ENCODE measurements at places on chromosomes 5 and 9.

DNA sequence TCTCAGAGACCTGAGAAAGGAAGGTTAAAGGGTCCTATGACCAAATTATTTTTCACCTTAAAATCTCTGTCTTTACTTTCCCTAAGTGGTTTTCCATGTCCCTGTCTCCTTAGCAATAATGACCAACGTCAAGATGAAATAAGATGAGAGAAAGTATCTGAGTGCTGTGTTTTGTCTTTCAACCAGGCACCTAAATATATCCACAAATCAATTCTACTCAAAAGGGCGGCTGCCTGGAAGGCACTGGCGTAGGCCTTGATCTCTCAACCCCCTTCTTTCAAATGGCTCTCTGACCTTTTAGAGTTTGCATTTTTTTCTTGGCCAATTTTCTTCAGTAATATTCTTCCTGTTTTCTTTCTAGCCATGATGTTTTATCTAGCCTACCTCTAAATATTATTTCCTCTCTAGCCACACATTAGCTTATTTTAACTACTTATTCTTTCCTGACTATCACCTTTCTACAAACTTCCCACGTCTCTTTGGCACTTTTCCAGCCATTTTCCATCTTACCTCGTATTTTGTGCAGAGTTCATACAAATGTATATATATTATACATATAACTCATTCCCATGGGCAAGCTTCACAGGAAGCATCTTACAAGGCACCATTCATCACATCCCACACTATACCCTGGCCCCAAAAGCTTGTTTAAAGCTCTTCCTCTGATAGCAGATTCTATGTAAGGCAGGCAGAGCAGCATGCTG lies 204.5 kb downstream of the SNX18 start:
- DNase-seq: no peak

DNA sequence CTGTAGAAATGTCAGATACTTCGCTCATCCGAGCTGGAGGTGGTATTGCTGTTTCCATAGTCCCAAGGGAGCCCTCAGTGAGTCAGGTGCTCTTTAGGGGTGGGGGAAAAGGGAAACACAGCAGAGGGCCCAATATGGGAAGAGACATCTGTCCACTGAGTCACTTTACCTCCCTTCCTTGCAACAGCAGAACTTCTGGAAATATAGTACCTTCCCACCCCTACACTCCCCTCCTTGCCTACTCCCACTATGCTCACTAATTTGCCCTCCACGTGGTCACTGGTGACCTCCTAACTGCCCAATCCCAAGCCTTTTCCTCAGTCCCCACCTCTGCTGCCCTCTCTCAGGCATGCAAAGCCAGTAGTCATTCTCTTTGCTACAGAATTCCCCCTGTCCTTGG lies 1.9 kb downstream of the HK3 start:
- no peak for DNase-seq

DNA sequence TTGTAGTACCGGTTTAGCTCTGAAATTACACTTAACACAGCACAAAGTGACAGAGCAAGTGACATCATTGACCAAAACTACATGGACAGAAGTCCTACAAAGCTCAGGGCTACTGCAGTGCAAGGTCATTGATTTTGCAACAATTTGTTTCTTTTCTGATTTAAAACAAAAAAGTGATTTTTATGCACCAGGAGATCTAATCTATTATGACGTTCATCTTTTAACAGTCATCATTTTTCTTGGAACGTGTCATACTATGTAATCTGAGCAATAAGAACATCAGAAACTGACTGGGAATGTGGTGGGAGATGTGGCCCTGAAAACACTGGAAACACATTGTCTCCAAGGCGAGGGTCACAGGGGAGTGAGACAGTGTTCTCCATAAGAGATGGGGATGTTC lies 17.4 kb upstream of the ZFAND5 start:
- no peak for DNase-seq

DNA sequence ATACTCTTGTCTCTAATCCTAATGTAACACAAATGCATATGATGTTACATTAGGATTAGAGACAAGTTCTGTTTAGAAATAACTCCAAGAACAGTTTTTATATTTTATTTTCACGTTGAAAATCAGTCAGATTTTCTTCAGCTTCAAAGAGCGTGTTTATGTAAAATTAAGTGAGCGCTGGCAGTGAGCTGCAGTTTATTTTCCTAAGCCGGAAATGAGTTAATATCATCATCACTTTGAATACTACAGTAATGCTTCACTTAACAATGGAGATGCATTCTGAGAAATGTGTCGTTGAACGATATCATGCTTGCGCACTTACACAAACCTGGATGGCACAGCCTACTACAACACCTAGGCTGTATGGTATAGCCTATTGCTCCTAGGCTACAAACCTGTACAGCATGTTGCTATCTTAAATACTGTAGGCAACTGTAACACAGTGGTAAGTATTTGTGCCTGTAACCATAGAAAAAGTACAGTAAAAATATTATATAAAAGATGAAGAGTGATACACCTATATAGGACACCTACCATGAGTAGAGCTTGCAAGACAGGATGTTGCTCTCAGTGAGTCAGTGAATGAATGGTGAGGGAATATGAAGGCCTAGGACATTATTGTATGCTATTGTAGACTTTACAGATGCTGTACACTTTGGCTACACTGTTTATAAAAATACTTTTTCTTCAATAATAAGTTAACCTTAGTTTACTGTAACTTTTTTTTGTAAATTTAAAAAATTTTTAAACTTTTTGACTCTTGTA lies 65.9 kb upstream of the C5orf46 start:
- no peak for DNase-seq

- no peak for DNase-seq
These were observed 1.7 kb downstream of the TRPM3 start for GRCh38 chr9:71119746-71120145.

Data from colonic mucosa (tissue), 4 donors.